ENCODE measurements at places on chromosomes 16 and 17. TPM values are rescaled to one million over a fixed set of nuclear protein-coding genes. Genes with fewer than 3 reads are reported as not detected.

The KRT16 gene
- total RNA-seq = under 0.01 TPM

The TEKT5 gene
- not detected for total RNA-seq

The EXOC3L1 gene
- under 0.01 TPM for total RNA-seq

The CRHR1 gene
- total RNA-seq = not detected

The COX11 gene
- total RNA-seq = 60.8 TPM

The C17orf107 gene
- total RNA-seq = 2.5 TPM

The EMC6 gene
- total RNA-seq = 36.8 TPM

The TMEM238L gene
- not detected for total RNA-seq

The TENT4B gene
- 14.6 TPM for total RNA-seq

The RNF227 gene
- total RNA-seq = 8.5 TPM

The G6PC1 gene
- total RNA-seq = not detected

The KREMEN2 gene
- under 0.01 TPM for total RNA-seq

The HSD3B7 gene
- 12.8 TPM for total RNA-seq

The FBXW10 gene
- 0.28 TPM for total RNA-seq

The CALB2 gene
- total RNA-seq = 1.7 TPM

The NPIPA5 gene
- not detected for total RNA-seq

The METTL16 gene
- total RNA-seq = 15.8 TPM

The TBC1D3E gene
- total RNA-seq = not detected

The SCGB1C2 gene
- total RNA-seq = not detected

The TNS4 gene
- total RNA-seq = not detected

The TBC1D28 gene
- total RNA-seq = not detected

The ERBB2 gene
- total RNA-seq = 26.8 TPM

The EPX gene
- total RNA-seq = not detected

The ZNF287 gene
- total RNA-seq = 4.0 TPM

The ALOX15B gene
- total RNA-seq = 0.56 TPM

The CSNK1D gene
- 55.4 TPM for total RNA-seq

The CTF1 gene
- 1.2 TPM for total RNA-seq

The STX1B gene
- total RNA-seq = 0.19 TPM

The RSAD1 gene
- total RNA-seq = 16.9 TPM

The C16orf95 gene
- 4.8 TPM for total RNA-seq

The SMIM22 gene
- total RNA-seq = not detected

The AMDHD2 gene
- 24.0 TPM for total RNA-seq

The CD300A gene
- total RNA-seq = under 0.01 TPM

The SGSM2 gene
- 22.8 TPM for total RNA-seq

The KRTAP4-9 gene
- total RNA-seq = not detected

The GNGT2 gene
- 0.56 TPM for total RNA-seq

The CEP112 gene
- total RNA-seq = 5.9 TPM

The TMC7 gene
- 0.77 TPM for total RNA-seq

The TEX14 gene
- under 0.01 TPM for total RNA-seq

The CES4A gene
- total RNA-seq = 0.58 TPM

The ACSM2A gene
- not detected for total RNA-seq

The NSRP1 gene
- 10.5 TPM for total RNA-seq

The ASGR2 gene
- not detected for total RNA-seq

The AHSP gene
- total RNA-seq = not detected

The TANGO6 gene
- 33.5 TPM for total RNA-seq

The RAI1 gene
- 4.5 TPM for total RNA-seq

The PLA2G10 gene
- not detected for total RNA-seq

The HOXB5 gene
- total RNA-seq = not detected

The UMOD gene
- total RNA-seq = not detected

The SEZ6L2 gene
- 10.4 TPM for total RNA-seq

The PPP1R27 gene
- 0.19 TPM for total RNA-seq

The SPATA22 gene
- total RNA-seq = not detected

The WFIKKN1 gene
- under 0.01 TPM for total RNA-seq

The MT4 gene
- not detected for total RNA-seq

All from regular cardiac myocyte (primary cell).